ENCODE measurements at places on chromosomes 13 and 19.

- DNase-seq, result no peak
Observed at GRCh38 chr19:40466985-40467734, at the start of gene SPTBN4. SPTBN4 (plus strand) TSS chr19:40467001; CDS start chr19:40472622, 5,621 bp downstream.

DNA sequence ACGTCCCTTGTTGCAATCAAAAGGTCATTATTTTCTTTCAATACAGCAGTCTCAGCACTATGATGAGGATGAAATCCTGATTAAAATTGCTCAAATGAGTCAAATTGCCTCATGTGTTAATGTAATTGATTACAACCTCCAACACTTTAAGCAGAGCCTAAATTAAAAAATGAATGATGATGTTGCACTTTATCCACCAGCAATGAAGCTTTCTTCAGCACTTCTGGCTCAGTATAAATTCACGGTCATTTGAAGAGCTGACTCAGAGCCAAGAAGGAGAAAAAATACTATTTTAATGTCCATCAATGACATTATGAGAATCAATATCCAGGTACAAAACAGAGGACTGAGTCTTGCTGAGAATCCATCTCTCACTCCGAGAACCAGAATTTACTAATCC lies 792.6 kb upstream of the ATXN8OS start:
- no peak for DNase-seq

DNA sequence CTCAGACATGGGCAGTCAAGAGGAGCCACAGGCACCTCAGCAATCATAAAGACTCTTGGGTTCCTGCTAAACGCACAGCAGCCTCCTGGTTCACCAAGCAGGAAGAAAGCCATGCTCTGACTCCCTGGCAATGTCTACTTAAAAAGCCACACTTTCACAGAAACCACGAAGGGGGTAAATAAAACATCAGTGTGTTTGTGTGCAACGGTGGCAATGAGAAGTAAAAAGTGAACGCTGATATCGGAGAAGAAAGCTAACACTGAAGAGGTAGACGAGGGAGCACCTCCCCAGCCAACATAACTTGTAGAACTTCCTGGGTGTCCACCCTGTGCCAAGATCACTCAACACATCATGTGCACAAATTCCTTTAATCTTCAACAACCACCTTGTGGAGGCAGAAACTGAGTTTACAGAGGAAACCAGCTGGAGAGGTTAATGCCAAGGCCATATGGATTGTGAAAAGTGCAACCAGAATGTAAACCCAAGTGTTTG lies 30.2 kb downstream of the HSPH1 start:
- no peak for DNase-seq

DNA sequence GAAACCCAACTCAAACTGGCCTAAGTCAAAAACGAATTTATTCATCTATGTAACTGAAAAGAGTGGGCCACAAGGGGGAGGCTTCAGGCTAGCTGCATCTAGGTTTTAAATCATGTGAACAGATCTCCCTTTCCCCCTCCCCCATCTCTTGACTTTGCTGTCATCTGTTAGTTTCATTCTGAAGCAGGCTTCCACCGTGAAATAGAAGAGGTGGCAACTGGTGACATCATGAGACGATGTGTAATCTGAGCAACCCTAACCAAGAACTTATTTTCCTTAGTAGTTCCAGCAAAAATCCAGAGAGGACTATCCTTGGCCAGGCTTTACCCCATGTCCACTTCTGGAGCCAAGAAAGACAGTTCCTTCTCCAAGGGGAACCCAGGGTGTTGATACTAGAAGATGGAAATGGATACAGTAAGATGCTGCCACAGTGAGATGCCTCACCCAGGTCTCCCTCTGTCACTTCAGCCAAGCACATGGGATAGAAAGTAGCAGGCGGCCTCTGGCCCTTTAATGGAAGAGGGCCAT lies 9.4 kb downstream of the SAMD4B start:
- no peak for DNase-seq

- DNase-seq, result no peak
Observed at GRCh38 chr13:94827566-94827965, 115.2 kb upstream of the SOX21 start.

DNA sequence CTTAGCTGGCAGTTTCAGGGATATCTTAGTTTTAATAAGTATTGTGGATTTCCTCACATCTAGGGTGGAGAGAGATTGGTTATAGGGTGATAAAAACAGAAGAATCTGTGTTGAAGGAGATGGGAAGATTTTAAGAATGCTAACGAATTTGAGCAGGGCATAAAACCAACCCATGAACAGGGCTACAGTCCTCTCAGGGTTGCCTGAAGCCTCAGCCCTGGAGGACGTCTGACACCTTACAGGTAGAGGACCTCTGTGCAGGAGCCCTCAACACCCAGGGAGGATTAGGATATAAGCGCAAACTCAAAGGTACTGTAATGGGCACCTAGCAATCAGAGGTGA lies 461 bp upstream of the WASF3 start:
- DNase-seq, result no peak

DNA sequence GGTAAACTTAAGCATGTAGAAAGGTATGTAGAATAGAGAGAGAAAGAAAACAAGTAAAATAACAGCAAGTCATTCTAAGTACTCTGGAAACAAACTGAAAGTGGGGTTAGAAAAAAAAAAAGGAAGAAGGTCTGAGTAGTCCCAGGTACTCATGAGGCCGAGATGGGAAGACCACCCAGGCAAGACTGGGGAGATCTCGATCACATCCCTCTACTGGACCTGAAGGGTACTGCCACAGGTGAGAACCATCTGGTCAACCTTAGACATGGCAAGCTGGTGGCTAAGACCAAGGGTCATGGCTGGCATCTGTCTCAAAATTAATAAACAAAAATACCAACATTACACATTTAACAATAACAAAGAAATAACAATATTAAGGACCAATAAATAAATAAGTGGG lies 36.3 kb upstream of the ZNF724 start:
- no peak for DNase-seq

GRCh38 chr19:58380037-58380661 lies 681 bp downstream of the ZNF837 start:
- DNase-seq, result no peak

GRCh38 chr19:47210689-47211316 lies 20.2 kb downstream of the BBC3 start:
- no peak for DNase-seq

DNA sequence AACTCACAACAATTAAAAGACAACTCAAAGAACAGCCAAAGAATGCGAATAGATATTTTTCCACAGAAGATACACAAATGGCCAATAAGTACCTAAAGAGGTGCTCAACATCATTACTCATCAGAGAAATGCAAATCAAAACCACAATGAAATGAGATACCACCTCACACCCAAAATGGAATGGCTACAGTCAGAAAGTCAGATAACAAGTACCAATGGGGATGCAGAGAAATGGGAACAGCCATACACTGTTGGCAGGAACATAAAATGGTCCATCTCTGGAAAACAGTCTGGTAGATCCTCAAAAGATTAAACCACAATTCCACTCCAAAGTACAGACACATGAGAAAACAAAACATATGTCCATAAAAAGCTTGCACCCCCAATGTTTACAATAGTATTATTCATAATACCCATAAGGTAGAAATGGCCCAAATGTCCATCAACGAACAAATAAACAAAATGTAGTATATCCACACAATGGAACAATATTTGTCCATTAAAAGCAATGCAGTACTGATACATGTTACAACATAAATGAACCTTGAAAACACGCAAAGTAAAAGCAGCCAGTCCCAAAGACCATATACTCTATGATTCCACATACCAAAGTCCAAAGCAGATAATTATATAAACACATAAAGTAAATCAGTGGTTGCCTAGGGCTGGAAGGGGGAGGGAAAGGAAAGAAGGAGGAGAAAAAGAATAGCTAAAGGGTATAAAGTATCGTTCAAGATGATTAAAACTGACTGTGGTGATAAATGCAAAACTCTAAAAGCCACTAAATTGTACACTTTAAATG lies 19.6 kb downstream of the USP12 start:
- no peak for DNase-seq

GRCh38 chr19:48196933-48197665 lies 26.6 kb downstream of the ZSWIM9 start:
- no peak for DNase-seq

GRCh38 chr13:39527961-39528660 lies 74.9 kb downstream of the LHFPL6 start:
- no peak for DNase-seq

GRCh38 chr19:35363001-35363590 lies 4.8 kb downstream of the FFAR3 start:
- no peak for DNase-seq

- DNase-seq, result no peak
Observed at GRCh38 chr13:42389041-42389440, 117.1 kb downstream of the AKAP11 start.

DNA sequence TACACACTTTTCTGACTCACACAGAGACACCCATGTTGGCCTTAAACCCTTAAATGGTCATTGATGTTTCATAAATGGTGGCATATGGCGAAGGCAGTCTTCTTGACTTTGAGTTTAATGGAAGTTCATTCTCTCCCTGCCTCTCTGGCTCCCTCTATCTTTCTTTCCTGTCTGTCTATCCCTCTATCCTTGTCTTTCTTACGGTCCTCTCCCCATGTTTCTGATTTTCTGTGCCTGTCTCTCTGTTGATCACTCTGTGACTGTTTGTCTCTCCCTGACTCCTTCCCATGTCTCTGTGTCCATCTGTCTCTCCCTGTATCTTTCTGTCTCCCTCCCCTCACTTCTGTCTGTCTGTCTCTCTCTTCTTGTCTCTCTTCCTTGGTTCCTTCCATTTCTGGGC lies 43.2 kb upstream of the SHKBP1 start:
- DNase-seq, result no peak

DNA sequence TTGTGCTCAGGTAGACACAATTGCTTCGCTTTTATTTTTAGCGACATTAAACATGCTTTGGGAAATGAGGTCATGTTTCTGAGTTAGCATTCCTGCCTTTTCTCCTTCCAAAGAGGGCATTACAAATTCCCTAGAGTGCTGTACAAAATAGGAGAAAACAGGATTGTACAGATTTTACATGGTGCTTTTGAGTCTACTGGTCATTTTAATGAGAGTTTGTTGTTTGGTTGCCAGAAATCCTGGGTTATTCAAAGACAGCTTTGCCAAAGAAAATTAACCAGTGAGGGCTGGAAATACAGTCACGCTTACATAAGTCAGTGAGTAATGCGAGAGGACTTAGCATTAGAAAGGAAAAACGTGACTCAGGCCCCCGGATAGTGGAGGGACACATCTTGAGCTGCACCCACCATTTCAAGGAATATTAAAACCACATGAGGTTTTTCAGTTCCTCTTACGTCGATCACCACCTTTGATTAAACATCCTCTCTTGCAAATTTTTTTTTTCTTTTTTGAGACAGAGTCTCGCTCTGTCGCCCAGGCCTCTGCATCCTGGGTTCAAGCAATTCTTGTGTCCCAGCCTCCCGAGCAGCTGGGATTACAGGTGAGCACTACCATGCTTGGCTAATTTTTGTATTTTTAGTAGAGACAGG lies 55.4 kb downstream of the SACS start:
- DNase-seq, result no peak

GRCh38 chr13:30905932-30906383 lies at the start of gene MEDAG:
MEDAG (plus strand) TSS chr13:30906271; CDS start chr13:30906516, 245 bp downstream.
- no peak for DNase-seq

- no peak for DNase-seq
Observed at GRCh38 chr13:42735010-42735409, 46.4 kb upstream of the FAM216B start.

Data from activated gamma-delta T cell (primary cell).